Tongue (tissue), 3 donors: ENCODE measurements at places on chromosomes 1 and 21.

- DNase-seq = peak; percentile 74
Observed at GRCh38 chr1:47934243-47934805, 62.9 kb downstream of the TRABD2B start.

- no peak for DNase-seq
Observed at GRCh38 chr1:170634293-170634692, 29.6 kb upstream of the PRRX1 start.

DNA sequence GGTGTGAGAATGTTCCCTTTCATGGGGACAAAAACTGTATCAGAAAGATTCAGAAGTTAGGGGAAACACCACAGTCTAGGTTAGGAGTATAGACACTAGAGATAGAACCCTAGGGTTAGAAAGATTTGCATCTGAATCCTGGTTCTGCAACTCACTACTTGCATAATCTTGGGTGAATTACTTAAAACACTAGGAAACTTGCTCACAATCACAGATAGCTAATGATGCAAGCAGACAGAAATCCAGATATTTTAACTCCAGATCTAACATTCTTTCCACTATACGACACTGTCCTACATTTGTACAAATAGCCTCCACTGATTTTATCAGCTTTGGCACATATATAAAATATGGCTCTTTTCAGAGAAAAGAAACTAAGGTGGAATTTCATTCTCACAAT lies 30.8 kb upstream of the GLIS1 start:
- DNase-seq = no peak

- DNase-seq = no peak
Observed at GRCh38 chr21:37800456-37801061, 115.7 kb downstream of the KCNJ6 start.

- peak; percentile 56 for DNase-seq
Observed at GRCh38 chr1:206451134-206451686, 19.1 kb upstream of the IKBKE start.

DNA sequence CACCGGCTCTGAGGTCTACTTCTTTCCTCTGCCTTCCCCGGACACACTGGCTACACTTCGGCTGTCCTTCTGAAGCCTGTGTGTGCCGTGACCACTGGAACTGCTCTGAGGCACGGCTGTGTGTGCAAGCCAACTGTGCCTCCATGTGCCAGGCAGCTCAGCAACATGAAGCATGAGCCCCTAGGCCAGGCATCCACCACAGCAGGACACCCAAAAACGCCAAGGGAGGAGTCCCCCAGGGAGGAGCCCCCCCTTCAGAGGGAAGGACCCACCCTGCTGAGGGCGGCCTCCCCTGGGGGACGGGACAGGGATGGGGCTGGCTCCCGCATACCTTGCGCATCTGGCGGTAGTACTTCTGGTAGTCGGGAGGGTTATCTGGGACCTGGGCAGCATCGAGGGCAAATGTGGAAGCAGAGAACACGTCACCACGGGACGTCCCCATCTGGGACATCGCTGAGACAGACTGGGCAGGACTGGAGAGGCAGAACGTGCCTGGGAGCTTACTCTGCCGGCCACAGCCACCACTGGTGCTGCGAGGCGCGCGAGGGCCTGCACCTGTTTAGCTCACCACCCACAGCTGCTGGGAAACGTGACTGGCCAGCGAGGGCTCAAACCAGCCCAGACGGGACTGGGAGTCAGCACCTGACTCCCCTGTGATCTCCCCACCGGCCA lies 20.5 kb downstream of the LSS start:
- DNase-seq = no peak

- no peak for DNase-seq
Observed at GRCh38 chr21:43916691-43917514, 51.9 kb downstream of the AGPAT3 start.

GRCh38 chr1:1434131-1434823 lies 1.2 kb upstream of the VWA1 start:
- peak; percentile 80 for DNase-seq

DNA sequence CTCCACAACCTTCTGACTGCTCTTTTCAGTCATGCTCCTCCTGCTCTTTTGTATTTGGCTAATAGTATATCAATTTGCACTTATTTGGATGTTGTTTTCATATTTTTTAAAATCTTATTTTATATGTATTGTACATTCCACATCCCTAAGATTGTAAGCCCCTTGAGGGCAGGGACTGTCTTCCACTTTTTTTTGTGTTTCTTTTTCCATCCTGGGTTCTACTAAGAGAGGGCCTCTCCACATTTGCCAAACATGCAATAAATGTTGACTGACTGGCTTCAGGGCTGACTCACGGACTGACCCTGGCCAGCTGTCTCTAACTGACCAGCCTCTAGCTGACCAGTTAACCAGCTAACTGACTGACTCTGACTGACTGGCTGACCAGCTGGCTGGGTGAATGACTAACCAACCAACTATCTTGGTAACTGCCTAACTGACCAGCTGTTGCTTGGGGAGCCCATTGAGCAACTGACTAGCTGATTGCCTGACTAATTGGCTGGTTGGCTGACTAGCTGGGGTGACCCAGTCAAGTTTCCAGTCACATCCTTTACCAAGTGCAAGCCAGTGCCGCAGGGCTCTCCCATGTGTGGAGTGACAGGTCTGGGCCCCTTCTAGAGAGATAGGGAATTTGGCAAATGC lies 16.1 kb downstream of the CSF1 start:
- DNase-seq = no peak

DNA sequence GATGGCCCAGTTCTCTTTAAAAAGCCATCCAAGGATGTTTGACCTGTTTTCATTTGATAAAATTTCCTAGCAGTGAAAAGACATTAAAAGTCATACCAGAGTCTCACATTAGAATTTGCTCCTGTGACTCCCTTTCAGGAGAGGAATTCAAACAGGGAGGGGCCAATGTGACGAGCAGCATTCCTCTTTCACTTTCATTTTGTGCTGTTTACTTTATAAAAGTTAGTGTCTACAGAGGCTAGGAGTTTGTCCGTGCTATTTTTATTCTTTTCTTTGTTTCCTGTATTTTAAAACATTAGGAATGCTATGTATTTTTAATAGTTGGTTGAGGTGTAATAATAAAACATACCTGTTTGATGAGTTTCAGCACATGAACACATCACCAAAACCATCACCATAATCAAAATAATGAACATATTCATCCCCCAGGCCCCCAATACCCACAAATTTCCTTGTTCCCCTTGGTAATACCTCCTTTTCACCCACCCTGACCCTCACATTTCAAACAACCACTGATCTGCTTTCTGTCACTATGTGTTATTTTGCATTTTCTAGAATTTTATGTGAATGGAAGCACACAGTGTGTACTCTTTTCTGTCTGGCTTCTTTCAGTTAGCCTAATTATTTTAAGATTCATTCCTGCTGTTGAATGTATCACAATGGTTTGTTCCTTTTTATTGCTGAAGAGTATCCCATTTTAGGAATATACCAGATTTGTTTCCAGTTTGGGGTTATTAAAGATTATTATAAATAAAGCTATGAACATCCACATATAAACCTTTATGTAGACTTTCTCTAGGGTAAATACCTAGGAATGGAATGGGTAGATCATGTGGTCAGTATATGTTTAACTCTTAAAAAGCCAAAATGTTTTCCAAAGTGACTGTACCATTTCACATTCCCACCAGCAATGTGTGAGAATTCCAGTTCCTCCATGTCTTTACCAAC lies 129.5 kb downstream of the TENT5C start:
- DNase-seq = peak; percentile 53

DNA sequence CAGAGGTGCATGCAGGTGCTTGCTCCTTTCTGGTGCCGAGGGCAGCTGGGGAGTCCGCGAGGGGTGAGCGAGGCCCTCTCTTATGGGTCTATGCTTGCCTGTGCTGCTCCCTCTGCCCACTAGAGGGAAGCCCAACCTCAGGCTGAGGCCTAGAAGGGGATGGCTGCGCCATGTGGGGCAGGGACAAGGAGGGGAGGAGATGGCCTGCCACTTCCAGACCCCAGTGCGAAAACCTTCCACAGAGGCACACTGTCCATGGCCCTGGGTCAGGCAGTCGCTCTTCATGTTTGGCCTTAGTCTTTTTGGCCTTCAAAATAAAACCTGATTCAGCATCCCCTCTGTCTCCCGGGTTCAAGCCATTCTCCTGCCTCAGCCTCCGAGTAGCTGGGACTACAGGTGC lies 14.0 kb downstream of the RHBG start:
- peak; percentile 75 for DNase-seq

- no peak for DNase-seq
Observed at GRCh38 chr1:54291276-54292001, 91.5 kb downstream of the MRPL37 start.

DNA sequence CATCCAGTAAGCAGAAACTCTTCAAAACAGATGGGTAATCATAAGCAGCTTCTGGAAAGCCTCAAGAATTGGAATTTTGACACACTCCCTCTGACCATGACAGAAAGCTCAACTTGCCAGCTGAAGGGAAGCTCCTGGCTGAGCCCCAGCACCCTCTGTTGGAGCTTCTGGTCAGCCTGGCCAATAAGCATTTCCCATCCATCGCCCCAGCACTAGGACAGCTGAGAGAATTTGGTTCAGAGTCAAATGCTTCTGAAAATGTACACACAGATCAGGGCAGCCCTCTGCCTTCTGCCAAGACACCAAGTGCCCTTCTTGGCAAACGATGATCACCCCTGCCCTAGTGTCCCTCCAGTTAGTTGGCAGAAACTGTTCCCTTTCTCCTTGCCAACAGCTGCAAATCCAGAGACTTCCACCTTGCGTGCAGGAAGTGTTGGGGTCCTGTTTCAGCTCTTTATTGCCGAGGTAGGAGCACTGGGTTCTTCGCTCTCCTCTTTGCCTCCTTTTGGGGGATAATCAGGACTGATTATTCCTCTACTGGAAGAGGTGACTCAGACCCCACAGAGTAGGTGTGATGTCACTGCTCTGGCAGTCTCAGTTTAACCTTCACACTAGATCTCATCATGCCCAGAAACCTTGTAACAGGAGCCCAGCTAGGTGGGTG lies 11.9 kb downstream of the PIGV start:
- DNase-seq = peak; percentile 97

GRCh38 chr1:86530211-86530845 lies 16.6 kb upstream of the CLCA4 start:
- no peak for DNase-seq

DNA sequence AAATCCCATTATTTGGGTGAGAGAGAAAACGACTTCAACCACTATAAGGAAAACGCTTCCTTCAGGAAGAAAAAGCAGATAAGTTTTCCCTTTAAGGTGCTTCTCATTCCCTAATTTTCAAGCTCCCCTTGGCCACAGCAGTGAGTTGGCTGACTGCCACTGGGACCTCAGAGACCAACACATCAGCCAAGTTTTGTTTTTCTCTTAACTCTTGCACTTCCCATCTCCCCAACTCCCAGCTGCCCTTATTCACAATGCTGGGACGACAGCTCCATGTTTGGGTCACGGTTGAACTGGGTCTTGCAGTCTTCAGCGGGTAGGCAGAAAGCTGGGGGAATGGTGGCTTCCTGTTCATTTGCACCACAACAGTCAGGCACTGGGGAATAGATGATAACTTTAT lies 18.9 kb downstream of the SGIP1 start:
- DNase-seq = peak; percentile 57

- no peak for DNase-seq
Observed at GRCh38 chr1:19628879-19629278, 15.2 kb upstream of the NBL1 start.

DNA sequence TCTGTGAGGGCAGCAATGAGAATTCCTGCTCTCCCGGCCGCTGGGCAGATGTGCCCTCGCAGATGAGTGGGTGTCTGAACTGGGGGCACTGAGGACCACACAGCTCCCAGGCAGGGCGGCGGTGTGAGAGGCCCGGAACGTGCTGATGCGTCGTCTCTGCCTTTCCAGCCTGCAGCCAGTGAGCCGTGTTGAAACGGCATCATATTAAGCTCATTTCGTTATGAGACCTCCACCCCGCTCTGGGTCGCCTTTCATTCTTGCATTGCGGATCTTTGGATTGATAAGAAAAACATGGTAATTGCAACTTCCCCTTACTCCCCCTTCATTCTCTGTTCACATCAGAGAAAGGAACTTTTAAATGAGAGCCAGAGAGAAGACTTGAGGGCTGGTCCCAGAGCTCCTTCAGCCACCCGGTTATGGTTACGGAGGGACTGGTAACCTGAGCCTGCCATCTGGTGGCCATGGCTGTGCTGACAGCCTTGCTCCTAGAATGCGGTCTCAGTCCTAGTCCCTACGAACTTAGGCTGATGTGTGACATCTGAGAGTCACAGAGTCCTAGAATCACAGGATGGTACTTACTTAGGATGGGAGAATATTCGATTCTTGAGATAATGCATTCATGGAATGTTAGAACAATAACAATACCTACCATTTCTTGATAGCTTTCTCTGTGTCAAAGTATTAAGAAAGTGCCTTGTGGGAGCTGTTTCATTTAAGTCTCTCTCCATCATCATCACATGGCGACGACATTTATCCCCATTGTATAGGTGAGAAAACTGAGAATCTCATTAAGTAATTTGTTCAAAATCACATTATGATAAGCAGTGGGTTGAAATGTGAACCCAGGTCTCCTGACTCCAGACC lies 271.0 kb downstream of the TRABD2B start:
- peak; percentile 87 for DNase-seq

- DNase-seq = no peak
Observed at GRCh38 chr1:212149566-212149965, 114.0 kb downstream of the DTL start.

DNA sequence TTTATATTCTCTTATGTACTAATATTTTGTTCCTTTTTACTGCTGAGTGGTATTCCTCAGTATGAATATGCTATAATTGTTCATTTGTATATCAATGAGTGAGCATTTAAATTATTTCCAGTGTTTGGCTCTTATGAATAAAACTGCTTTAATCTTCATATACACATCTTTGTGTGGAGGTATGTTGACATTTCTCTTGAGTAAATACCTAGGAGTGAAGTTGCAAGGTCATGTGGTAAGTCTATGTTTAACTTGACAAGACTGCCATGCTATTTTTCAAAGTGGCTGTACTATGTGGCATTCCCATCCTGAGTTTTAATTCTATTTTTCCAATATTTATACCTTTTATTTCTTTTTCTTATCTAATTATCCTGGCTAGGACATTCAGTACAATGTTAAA lies 124.2 kb downstream of the ADSS2 start:
- no peak for DNase-seq

- DNase-seq = no peak
Observed at GRCh38 chr1:11792106-11792505, 13.7 kb downstream of the MTHFR start.

GRCh38 chr1:47623557-47623940 lies 185.7 kb downstream of the FOXD2 start:
- DNase-seq = no peak

GRCh38 chr1:8223526-8223925 lies 94.4 kb upstream of the SLC45A1 start:
- DNase-seq = no peak
